ENCODE measurements at places on chromosomes 4 and X.

- no peak for DNase-seq
Observed at GRCh38 chr4:39889226-39889625, 88.5 kb downstream of the PDS5A start.

- no peak for DNase-seq
Observed at GRCh38 chr4:129498626-129499025, 402.7 kb downstream of the C4orf33 start.

DNA sequence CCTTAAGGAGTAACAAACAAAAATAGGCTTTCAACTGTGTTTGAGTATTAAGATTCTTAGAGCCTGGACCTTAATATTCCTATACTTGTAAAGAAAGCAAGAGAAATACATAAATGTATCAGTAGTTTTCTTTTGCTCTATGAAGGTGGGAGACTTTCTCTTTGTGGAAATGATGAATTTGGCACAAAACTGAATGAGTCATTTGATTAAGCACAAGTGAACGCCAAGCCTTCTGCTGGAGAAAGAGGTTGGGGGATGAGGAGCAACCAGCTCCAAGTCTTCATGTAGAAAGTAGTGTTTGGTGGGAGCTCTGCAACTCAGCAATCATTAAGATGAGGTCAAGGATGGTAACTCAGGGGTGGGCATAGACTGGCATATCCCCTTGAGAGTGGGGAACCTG lies 49.6 kb downstream of the MEPE start:
- no peak for DNase-seq

- DNase-seq = no peak
Observed at GRCh38 chr4:185374573-185374972, 21.2 kb downstream of the LRP2BP start.

GRCh38 chrX:100417681-100418080 lies 7.6 kb upstream of the PCDH19 start:
- DNase-seq = no peak
